Ammon's horn (tissue), 1 donor: ENCODE measurements at places on chromosomes 2 and 18.

DNA sequence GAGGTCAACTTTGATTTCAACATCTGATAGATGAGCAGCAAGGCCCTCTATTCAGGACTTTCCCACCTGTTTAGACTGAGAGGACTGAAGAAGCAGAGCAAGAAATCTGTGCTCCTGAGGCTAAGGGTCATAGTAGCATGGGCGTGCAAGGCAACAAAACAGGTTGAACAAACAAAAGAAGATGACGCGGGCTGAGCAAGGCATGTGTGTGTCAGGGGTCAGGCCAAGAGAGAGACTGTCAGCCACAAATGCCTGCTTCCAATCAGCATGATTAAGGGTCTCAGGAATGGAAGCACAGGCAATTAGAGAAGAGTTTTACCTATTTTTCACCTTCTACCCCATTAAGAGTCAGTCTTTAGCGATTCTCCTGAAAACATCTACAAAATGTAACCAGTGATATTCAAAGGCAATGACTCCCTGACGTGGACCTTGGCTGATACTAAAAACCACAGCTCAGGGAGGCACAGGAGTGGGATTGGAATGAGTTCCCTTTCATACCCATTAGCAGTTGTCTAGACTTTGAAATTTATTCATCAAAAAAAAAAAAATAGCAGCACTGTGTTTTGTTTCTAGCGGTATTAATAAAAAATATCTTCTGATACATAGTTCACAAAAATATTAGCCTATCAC, 81.9 kb downstream of the DYNAP start:
- no peak for DNase-seq

- no peak for DNase-seq
Measured at GRCh38 chr2:25374411-25374810, 32.7 kb upstream of the DNMT3A start.

DNA sequence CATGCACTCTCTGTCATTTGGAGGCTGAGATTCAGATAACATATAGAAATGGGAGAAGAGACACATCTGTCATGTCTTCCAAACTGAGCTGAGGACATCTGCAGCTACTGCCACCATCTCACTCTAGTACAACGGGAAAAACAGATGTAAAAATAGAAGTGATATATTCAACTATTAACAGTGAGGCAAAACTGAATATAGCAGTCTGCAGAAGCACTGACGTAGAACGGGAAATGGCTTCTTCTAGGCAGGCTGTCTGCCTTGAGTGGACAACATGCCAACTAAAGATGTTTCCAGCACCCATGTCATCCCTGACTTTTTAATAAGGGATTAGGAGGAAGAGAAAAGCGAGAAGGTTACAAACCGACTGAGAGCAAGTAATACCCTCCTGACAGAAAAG, 51.6 kb downstream of the MRPL33 start:
- DNase-seq = no peak

GRCh38 chr2:199848389-199849130, 2.4 kb downstream of the FTCDNL1 start:
- peak; percentile 22 for DNase-seq

- peak; percentile 6 for DNase-seq
Measured at GRCh38 chr2:145692971-145693478, 1173.1 kb upstream of the ZEB2 start.

- no peak for DNase-seq
Measured at GRCh38 chr2:8567469-8568260, 114.2 kb upstream of the ID2 start.

GRCh38 chr2:196601430-196602306, 37.8 kb upstream of the CCDC150 start:
- no peak for DNase-seq

GRCh38 chr2:187438455-187438854, 9.6 kb downstream of the CALCRL start:
- DNase-seq = peak; percentile 11

DNA sequence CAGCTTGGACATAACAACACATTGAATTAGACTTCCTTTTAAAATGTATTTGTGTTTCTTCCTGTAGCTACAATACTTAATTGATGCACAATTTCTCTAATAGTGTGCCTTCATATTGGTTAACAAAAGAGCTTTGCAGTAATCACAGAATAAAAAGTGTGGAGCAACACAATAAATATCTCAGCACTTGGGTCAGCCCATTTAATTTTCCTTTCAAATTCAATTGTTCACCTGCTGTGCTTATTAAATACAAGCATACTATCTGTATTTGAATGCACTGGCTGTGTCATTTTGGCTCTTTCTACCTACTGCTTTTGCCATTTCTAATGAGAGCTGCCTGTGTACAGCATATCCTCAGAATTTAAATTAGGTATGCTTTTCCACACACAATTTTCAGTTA, 1641.3 kb upstream of the SLC39A10 start:
- no peak for DNase-seq

DNA sequence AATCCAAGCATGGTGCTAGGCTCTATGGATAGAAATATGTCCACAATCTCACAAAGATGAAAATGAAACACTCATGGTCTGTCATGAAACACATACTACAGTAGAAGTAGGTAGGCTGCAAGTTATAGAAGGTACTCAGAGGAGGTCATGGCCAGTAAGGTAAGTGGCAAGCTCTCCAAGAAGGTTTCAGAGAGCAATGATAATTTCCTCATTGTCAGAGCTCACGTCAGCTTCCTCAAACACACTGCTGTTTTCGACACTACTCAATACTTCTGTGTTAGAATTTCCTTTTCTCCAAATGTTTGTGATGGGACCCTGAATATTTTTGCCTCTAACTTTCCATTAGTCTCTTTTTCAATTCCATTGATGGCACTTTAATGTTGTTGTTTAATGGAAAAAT, 25.5 kb downstream of the CCDC141 start:
- no peak for DNase-seq
